Left lung (tissue), 14 donors: ENCODE measurements at places on chromosomes 3 and 15. TPM values are rescaled to one million over a fixed set of nuclear protein-coding genes. Genes with fewer than 3 reads are reported as not detected.
A peak's percentile ranks its signal among the peaks of the same experiment; 100 is the strongest.

Gene GLDN
- 0.12 TPM for polyA plus RNA-seq

Gene CD96
- polyA plus RNA-seq: 1.1 TPM

Gene AHSG
- 3.2 TPM for polyA plus RNA-seq

Gene CCR9
- not detected for polyA plus RNA-seq

Gene CILP
- polyA plus RNA-seq: 1.5 TPM

Gene PRSS50
- 0.78 TPM for polyA plus RNA-seq

DNA sequence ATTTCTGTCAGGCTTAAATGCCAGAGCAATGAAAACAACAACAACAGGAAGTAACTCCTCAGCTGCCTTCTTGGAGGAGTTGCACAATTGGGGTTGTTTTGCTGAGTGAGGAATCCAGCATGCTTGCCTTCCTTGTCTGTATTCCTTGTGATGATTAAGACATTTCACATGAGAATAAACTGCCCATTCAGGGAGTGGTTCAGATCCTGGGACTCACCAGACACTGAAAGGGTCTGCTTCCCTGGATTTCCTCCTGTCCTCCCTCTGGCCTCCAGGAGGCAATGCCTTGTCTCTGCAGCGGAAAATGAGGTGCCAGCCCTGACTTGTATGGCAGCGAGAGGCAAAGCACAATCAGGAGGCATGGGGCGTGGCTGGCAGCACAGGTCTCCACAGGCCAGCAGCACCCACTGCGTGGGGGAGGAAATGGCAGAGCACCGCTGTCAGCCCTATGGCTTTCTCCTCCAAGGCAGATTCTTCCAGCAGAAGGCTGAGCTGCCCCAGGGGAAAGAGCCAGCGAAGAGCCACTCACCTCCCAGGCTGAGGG lies 41.5 kb downstream of the RBP2 start:
- DNase-seq: peak; percentile 36

DNA sequence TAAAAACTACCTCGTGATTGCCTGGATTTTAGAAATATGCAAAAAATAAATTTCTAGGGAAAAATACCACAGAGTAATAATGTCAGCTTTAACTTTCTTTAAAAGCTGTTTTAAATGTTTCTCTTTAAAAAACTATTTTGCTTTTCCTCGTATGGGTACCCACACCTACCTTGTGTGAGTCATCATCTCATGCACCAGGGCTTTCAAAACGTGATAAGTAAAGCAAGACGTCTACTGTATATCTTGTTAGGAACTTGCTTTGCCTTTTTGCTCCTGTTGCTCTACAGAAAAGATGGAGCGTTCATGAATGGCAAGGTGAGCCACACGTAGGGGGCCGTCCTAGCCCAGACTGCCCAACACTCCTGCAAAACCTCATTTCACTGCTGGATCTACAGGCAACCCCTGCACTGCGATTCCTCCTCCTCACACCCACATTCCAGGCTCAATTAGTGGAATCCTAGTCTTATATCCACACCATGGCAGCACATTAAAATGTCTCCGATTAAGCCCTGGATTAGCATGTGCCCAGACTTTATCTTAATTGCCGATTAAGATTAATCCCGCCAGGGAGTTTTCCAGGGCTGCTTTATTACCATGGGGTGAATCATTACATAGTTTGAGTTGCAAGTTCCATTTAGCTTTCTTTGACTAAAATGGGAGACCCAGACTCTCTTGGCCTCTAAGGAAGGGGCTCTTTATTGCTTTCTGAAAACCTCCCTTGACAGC lies 293.6 kb upstream of the ICE2 start:
- DNase-seq: no peak

- DNase-seq: no peak
Observed at GRCh38 chr3:104612218-104612617, 754.5 kb upstream of the ALCAM start.

GRCh38 chr15:25989327-25989726 lies 126.2 kb upstream of the ATP10A start:
- no peak for DNase-seq
